Common myeloid progenitor, CD34-positive (primary cell): ENCODE measurements at places on chromosomes 1 and 21.

GRCh38 chr1:219639876-219640577, 27.1 kb upstream of the ZC3H11B start:
- DNase-seq: no peak

- no peak for DNase-seq
These were observed 59.8 kb upstream of the CASZ1 start for GRCh38 chr1:10856176-10856683.

DNA sequence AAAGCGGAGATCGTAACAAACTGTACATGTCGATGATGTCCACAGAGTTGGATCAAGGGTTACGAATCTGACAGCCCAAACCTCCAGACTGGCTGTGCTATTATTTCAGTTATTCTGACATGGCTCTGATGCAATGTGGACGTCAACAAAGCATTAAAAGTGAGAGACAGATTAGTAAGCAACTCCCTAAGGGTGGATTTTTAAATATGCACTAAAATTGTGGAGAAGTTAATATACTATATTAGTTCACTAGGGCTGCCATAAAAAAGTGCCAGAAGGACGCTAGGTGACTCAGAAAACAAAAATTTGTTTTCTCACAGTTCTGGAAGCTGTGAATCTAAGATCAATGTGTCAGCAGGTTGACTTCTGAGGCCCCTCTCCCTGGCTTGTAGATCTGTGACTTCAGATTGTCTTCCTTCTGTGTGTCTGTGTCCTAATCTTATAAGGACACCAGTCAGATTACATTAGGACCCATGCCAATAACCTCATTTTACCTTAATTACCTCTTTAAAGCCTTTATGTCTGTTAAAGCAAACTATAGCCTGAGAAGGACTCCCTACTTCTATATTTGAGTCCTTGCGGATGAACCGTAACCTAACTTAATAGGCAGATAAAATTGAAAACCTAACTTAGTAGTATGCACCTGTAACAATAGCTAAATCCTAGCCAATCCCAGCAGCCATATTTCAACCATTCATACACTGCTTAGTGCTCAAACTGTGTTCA, 66.0 kb upstream of the BACH1 start:
- no peak for DNase-seq

DNA sequence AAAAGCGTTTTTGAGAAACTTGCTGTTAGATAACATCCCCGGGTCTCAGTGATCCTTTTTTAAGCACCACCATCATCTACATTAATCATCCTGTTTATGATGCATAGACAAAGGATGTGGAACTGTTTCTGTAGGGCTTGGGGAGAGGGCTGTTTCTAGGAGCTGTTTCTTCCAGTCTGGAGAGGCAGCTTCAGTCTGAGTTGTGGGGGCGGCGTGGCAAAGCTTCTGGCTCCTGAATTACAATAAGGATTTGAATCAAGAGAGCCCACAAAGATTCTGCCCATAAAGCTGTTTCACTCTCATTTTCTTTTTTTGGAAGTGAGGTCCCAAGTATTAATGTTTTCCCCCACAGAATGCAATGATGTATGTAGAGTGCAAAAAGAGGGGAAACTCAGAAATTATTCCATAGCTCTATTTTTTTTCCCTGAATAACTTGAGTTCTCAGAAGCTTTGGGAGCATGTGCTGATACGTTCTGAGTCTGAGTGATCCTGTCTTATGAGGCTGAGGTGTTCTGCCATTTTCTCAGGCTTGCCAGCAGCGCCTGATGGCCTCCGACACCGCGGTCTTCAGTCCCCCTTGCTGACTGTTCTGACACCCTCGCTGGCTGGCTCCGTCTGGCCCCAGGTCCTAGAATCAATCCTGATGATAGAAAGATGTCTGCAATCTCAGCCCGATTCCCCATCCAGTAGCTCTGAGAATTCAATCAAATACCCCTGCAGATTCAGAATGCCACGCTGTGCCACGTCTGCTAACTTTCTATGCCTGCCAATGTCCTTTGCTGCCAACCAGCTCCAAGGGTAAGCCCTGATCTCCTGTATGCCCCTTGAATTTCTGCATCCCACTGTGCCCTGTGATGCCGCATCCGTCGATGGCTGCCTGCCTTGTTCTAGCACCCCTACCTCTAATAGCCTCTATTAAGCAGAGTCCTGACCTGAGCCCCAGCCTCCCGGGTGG, 92.4 kb upstream of the AKT3 start:
- DNase-seq: no peak

DNA sequence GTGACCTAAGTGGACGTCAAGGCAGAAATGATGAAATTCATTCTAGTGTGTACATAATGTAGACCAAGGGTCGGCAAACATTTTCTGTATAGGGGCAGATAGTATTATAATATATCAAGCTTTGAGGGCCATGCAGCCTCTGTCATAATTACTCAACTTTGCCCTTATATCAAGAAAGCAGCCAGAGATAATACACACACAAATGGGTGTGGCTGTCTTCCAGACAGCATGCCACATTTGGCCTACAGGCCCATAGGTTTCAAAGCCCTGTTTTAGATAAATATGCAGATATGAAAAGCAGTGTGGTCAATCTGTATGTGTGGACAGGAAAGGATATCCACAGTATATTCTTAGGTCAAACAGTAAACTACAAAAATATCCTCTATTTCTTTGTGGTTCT, 320.1 kb upstream of the FMN2 start:
- no peak for DNase-seq

GRCh38 chr1:227793948-227794816, 21.3 kb upstream of the PRSS38 start:
- DNase-seq: no peak

GRCh38 chr21:41250519-41250918, 66.1 kb upstream of the FAM3B start:
- no peak for DNase-seq

DNA sequence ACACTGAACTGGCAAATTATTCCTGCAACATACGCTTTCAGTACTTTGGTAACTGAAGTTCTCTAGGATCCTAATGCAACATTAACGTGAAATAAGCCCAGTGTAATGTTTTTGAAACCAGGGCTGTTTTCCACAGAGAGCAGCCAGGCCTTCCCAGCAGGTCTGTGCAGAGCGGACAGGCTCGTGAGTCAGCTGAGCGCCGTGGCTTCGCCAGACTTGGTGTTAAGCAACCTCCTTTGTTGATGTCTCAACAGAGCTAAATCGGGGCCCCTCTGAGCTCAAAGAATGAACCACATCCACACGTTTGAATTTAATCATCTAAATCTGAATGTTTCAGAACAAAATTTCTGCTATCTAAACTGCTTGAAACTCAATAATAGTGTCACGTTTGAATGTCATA, 181.8 kb upstream of the FMN2 start:
- DNase-seq: peak; percentile 45
